ENCODE measurements at places on chromosomes 1 and 21.

- no peak for DNase-seq
These were observed 18.1 kb downstream of the COL6A1 start for GRCh38 chr21:45999581-46000181.

- no peak for DNase-seq
These were observed 16.7 kb upstream of the LSM10 start for GRCh38 chr1:36414384-36414783.

GRCh38 chr1:33094971-33095604 is 14.1 kb downstream of the AZIN2 start:
- no peak for DNase-seq

- DNase-seq = no peak
These were observed 20.2 kb downstream of the NFYC start for GRCh38 chr1:40711465-40712404.

DNA sequence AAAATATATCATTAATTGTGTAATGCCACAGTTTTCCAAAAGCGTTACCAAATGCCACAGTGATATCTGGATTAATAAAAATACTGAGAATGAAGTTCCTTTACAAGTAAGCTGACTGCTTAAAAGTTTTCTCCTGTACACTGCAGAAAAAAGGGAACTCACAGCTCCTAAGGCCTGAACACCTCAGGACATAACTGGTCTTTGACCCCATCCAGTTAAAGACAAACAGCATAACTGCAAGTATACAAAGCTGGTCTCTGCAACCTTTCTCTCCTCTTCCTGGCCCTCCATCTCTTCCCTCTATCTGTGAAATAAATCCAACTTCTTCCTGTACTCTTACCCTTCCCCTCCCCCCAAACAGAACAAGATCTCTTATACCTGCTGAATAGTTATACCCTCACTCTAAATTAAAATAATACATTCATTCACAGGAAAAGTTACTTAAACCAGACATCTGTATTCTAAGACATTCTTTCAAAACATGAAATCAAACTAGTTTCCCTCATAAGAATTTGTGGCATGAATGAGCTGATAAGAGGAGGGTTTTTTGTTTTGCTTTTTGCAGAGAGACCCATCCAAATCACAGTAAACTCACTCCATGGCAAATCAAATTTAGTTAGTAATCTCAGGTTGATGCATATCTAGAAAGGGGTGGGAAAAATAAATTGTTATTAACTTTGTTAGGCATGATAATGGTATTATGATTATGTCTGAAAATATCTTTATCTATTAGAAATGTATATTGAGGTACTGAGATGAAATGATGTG is 2.9 kb downstream of the DIPK1A start:
- DNase-seq = no peak

- no peak for DNase-seq
These were observed 1010.3 kb downstream of the AMY1C start for GRCh38 chr1:104760017-104760416.

DNA sequence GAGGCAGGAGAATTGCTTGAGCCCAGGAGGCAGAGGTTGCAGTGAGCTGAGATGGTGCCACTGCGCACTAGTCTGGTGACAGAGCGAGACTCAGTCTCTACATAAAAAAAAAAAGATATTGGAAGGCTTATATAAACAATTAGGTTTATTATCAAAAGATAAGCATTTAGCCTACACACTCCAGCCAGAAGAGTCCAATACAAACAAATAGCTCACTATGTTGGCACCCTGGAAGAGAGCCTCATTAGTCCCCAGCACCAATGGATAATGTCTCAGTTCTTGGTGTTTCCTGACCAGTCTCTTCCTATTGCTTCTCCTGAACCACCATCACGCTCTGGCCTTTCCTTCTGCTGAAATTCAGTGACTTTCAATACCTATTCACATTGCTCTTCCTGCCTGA is 48.6 kb upstream of the ATP1A1 start:
- no peak for DNase-seq

GRCh38 chr1:37559080-37559479 is 2.3 kb downstream of the DNALI1 start:
- no peak for DNase-seq

DNA sequence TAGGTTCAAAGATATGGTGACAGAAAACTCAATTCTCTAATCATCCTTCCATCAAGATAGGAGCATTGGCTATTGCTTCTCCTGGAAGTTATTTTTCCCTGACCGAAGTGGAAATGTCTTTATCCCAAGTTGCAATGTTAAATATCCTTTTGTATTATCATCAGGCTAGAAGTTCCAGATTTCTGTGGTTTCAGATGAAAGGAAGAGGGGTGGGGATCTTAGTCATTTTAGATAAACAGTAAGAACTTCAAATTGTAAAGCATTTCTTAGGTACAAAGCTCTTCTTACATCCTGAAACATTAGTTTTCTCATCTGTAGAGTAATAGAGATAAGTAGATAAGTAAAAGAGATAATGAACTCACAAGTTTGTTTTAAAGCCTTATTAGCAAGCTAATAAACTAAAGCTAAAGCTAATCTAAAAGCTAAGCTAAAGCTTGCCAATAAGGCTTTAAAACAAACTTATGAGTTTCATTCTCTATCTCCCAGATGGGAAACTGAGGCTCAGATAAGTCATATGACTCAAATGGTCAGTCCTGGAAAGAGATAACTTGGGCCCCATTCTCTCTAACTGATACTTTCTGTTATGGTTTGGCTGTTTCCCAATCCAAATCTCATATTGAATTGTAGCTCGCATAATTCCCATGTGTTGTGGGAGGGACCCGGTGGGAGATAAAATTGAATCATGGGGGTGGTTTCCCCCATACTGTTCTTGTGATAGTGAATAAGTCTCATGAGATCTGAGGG is 99.2 kb upstream of the KCNK2 start:
- no peak for DNase-seq

- no peak for DNase-seq
These were observed 48.4 kb downstream of the TRIM11 start for GRCh38 chr1:228358039-228358763.

DNA sequence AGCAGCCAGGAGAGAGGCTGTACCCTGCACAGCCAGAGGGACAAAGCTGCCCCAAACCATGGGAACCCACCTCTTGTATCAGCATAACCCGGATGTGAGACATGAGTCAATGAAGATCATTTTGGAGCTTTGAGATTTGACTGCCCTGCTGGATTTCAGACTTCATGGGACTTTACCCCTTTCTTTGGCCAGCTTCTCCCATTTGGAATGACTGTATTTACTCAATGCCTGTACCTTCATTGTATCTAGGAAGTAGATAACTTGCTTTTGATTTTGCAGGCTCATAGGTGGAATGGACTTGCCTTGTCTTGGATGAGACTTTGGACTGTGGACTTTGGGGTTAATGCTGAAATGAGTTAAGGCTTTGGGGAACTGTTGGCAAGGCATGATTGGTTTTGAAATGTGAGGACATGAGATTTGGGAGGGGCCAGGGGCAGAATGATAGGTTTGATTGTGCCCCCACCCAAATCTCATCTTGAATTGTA is 616.2 kb downstream of the RWDD3 start:
- DNase-seq = no peak

DNA sequence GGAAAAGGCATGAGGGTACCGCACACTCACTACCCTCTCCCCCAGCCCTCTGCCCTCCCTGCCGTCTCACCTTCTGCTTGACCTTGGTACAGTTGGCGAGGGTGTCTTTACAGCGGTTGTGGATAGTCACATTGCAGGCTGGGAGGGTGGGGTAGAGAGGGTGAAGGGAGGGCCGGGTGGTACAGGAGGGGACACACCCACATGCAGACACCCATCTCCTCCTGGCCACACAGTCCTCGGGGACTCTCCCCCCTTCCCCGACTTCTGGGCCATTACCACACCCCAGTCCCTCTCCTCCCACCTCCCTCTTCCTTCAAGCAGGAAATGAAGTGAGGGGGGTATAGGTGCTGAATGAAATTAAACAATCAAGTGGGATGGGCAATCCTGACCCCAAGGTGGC is 11.6 kb downstream of the ARHGEF2 start:
- DNase-seq = no peak

Measured in NCI-H524 (cell line).